ENCODE measurements at places on chromosomes 13 and 19.
A peak's percentile ranks its signal among the peaks of the same experiment; 100 is the strongest.

- no peak for DNase-seq
Observed at GRCh38 chr19:2046046-2046907, 4.8 kb downstream of the MKNK2 start.

DNA sequence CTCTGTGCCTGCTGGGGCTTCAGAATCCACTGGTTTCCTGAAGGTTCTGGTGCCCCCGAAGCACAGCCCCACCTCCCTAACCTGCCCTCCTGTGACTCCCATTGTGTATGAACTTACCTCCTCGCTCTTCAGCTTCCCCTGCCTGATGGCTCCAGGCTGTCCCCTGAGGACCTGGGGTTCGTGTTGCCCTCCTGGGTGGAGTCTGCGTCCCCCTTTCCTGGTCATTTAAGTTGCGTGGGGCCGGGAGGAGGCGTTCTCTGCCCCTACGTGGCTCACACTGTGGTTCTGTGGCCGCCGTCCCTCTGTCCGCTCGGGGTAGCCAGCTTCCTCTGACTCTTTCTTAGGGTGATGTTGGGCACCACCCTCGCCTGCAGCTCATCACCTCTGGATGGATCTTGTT, 13.9 kb downstream of the TFDP1 start:
- peak; percentile 50 for DNase-seq

- DNase-seq: no peak
Observed at GRCh38 chr13:95343944-95344343, 42.7 kb upstream of the ABCC4 start.

GRCh38 chr13:52345048-52345447, 60.9 kb downstream of the THSD1 start:
- DNase-seq: no peak

- DNase-seq: no peak
Observed at GRCh38 chr13:79533781-79534400, 52.9 kb downstream of the NDFIP2 start.

GRCh38 chr19:50500060-50500752, 10.8 kb downstream of the JOSD2 start:
- no peak for DNase-seq

- no peak for DNase-seq
Observed at GRCh38 chr13:20057963-20058362, 99.4 kb downstream of the ZMYM2 start.

- DNase-seq: no peak
Observed at GRCh38 chr13:114077099-114077932, 55.1 kb downstream of the RASA3 start.

DNA sequence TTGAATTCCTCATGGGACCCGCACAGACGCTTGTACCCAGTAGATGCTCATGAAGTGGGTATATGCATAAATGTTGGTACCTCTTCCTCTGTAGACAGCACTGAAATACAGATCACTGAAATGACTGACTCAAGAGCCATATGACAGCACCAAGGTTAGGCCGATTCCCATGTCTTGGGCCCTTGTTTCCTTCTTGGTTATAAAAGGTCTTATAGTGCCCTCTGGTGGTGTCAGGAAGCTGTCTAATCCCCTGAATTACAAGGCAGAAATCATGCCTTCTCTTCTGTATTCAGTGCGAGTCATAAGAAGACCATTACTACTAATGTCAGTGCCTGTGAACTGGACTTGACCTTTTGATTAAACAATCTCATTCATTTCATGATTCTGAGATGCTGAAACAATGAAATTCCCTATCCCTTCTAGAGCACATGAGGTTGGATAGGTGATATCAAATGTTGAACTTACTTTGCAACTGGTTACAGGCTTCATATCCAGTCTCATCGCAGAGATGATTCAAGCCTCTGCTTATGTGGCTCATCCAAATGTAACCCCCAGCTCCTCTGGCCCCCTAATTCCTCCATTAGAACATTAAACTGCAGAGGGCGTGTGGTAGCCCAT, 59.7 kb downstream of the SPATA13 start:
- no peak for DNase-seq

DNA sequence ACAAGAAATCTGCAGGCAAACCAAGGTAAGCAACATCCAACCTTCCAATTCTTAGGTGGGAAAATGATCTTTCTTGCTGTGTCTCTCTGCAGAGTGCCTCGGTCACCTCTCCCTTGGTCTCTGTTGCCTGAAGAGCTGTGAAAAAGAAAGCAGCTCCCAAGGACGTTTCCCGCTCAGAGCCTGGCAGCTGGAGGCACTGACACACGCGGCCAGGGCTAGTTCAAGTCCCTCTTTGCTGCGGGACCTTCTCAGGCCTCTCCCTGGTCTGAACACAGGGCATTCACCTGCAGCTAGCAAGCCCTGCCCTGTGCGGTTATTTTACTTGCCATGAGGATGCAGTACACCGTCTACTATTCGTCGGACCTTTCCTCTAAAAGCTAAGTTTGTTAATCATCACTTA, 3.8 kb downstream of the MED26 start:
- DNase-seq: no peak

DNA sequence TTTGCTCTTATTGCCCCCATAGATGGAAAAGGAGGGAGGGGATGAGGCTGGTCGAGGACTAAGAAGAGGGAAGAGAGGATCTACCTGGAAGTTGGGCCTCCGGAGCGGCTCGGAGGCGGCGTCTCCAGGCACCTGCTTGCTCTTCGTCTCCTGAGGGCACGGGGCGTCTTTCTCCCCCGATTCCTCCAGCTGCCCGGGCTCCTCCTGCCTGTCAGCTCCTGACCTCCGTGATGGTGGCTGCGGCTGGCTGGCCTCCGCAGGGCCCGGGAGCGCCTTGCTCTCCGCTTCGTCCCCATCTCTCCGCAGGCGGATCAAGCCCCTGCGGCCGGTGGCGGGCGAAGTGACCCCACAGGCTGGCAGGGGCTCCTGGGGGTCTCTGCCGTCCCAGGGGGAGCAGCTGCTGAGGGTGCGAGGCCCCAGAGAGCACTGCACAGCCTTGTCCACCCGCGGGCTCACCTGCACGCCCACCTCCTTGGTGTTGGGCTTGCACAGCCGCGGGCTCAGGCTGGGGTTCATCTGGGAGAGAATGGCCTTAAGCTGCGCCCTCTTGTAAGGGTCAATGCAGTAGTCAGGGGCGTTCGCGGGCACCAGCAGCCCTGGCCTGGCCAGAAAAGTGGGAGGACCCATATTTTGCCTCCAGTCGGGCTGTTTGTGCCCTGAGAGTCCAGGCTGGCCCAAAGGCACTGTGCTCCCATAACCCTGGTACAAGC, 3.8 kb downstream of the ZAR1L start:
- no peak for DNase-seq

GRCh38 chr19:18875726-18876125, 20.2 kb downstream of the CERS1 start:
- DNase-seq: no peak

GRCh38 chr19:48660852-48661710, 11.7 kb downstream of the NTN5 start:
- peak; percentile 89 for DNase-seq

DNA sequence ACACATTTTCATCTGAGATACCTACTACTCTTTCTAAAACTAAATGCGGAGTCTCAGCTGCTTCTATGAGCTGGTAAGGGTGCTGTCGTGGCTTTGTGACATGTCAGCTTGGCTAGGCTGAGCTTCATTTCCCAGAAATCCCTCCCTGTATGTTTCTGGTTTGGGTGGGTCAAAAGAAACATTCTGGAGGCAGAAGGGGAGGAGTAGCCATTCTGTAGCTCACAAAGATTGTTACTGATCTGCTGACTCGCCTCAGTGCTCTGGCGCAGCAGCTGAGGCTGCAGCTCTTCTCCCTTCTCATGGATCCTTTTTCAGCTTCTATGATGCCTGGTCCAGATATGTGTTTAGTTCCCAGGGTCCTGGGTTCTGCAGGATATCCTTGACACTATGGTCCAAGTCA, 114.7 kb downstream of the RAP2A start:
- DNase-seq: no peak

DNA sequence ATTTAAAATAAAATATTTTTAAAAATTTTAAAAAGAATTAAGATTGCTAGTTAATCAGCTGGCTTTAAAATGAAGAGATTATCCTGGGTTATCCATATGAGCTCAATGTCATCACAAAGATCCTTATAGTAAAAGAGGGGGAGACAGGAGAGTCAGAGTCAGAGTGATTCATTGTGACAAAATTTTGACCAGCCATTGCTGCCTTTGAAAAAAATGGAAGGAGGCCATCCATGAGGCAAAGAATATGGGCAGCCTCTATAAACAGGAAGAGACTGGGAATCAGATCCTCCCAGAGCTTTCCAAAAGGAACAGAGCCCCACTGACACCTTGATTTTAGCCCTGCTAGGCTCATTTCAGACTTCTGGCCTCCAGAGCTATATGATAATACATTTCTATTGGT, 9.3 kb upstream of the RUBCNL start:
- DNase-seq: no peak

DNA sequence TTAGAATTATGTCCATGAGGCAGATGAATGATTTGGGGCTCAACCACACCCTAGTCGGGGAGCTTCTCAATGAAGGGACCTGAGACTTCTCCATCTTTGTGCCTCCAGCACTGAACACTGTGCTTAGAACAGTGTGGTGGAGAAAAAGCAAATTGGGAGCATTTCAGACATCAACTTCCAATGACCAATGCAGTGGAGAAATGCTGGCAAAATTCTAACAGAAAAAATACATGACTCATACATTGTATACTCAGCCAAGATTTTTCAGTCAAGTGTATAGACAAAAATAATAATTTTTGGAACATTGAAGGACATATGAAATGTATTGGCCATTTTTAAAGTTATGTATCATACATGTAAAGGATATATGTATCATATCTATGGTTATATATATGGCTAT, 134.7 kb downstream of the FGF14 start:
- DNase-seq: no peak

DNA sequence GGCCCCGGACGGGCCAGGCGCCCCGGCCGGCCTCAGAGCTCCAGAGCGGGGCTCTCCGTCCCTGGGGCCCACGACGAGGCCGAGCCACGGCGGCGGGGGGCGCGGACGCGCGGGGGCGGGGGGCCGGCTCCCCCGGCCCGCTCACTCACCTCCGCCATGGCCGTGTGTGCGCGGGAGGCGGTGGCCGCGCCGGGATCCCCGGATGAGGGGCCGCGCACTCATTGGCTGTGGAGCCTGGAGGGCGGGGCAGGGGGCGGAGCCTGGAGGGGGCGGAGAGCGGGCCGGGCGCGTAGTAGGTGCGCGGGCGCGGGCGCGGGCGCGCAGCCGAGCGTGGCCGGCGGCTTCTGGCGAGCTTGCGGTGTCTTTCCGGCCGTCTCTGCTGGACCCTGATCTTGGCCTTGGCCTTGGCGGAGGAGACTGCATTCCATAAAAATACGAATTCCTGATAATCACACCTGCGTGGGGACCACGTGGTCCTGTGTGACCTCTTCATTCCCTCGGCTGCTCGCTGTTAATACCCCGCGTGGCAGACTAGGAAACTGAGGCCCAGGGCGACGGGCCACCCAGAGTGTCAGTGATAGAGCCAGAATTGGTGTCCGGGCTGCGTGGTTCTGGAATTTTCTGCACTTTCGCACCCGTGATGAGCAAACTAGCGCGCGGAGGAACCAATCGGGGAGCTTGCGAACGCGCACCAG, at the start of gene MIER2:
TSS of gene MIER2 (minus strand) at position 172 of the 695 bp plus-strand sequence. CDS start at position 158, 14 bp downstream.
- DNase-seq: peak; percentile 65

DNA sequence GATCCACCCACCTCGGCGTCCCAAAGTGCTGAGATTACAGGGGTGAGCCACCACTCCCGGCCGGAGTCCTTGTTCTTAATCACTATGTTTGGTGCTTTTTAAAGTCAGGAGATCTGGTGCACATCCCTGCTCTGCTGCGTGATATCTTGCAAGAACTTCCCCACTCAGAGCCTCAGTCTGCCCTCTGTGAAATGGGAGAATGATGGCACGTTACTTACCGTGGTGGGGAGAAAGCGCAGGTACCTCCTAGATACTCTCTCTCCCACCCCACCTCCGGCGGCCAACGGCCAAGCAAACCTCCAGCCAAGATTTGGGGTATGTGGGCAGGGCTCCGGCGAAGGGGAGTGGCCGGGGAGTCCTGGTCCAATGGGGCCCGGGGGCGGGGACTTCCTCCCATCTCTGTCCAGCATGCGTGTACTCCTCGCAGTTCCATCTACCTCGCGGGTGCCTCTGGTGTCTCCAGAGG, at the start of gene RYR1:
TSS of gene RYR1 (plus strand) at position 424 of the 466 bp plus-strand sequence. CDS start 139 bp downstream, outside the sequence.
- DNase-seq: peak; percentile 71

DNA sequence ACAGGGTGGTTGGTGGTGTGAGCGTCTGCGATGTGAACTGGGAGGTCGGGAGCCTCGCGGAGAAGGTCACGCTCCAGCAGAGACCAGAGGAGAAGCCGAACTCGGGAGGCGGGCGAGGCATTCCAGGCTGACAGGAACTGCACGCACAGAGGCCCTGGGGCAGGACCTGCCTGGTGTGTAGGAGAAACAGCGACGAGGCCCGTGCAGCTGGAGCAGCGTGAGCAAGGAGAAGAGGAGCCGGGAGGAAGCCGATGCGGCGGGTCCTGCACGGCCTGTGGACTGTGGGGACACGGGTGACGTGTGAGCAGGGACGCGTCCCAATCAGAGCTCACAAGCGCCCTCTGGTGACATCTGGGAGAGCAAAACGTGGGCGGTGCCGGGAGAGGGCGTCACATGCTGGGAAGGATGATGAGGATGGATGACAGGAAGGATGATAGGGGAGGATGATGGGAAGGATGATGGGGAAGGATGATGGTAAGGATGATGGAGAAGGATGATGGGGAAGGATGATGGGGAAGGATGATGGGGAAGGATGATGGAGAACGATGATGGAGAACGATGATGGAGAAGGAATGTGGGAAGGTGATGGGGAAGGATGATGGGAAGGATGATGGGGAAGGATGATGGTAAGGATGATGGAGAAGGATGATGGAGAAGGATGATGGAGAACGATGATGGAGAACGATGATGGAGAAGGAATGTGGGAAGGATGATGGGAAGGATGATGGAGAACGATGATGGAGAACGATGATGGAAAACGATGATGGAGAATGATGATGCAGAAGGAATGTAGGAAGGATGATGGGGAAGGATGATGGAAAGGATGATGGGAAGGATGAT, 16.1 kb upstream of the MADCAM1 start:
- peak; percentile 77 for DNase-seq

GRCh38 chr19:2434721-2435265, 7.4 kb upstream of the TIMM13 start:
- no peak for DNase-seq

GRCh38 chr13:111232191-111232590, 88.3 kb upstream of the TEX29 start:
- DNase-seq: no peak

GRCh38 chr19:41298348-41298964, 11.5 kb upstream of the CCDC97 start:
- peak; percentile 87 for DNase-seq

DNA sequence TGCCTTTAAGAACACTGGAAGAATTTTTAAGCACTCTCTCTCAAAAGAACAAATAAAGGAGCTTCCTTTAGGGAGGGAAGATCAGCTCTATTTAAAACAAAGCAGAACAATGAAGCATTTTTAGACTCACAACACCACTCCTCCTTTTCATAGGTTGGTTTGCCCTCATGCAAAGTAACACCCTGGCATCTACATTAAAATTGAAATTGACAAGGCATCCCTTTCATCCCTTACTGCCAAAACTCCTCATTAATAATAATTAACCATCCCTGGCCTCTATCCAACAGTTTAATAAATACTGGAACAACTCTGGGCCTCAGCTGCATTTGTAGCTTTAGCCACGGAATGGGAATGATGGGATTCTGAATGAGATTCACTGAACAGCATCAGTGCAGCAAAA, 929.1 kb downstream of the PCDH9 start:
- DNase-seq: no peak

Measured in tibial artery (tissue), 4 donors.